ENCODE measurements at places on chromosomes 2 and 18.

DNA sequence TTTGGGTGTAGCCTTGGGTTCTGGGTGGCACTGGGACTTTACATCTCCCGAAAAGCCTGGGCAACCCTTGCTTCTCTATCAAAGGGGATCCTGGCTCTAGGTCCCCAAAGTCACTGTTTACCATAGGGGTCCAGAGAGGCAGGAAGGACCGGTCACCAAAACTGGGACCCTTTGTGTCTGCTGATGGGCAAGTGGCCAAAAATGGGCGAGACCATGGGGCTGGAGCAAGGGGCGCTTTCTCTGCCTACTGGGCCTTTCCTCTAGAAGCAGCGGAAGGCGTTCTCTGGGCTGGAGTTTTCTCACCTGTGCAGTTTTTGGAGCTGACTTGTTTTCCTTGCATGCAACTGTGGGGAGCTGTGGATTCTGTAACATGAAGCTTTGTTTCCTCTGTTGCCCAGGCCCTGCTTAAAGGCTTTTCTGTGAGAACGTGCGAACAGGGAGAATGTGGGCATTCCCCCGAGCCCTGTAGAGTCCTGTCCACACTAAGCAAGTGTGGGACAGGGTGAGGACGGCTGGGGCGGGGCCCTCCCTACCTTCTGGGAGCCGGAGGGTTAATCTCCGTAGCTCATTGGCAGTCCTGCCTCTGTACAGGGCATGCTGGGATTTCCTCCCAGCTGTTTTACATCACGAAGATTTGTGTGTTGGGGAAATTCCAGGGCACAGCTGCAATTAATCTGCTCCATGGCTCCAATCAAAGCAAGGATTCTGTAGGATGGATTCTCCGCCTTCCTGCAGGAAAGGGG, 50.2 kb downstream of the TGOLN2 start:
- DNase-seq = peak; percentile 79

- peak; percentile 91 for DNase-seq
Measured at GRCh38 chr2:9174771-9175437, 31.7 kb upstream of the ASAP2 start.

GRCh38 chr2:79275197-79275596, 115.6 kb upstream of the REG3A start:
- no peak for DNase-seq

DNA sequence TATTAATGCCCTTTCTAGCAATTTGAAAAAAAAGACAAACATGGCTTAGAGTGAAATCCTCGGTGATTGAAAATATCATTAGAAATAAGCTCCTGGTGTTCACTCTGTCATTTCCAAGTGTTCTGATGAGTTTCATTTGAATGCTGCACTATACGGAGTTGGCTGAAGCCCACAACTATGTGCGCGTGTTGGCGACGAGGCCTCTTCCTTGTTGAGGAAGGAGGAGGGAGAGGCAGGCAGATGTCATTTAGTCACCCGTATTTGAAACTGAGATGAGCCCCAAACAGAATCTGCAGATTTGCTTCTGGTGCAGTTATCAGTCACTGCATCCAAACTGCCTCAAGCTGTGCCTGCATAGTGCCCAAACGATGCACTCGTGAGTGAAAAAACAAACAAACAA, 23.5 kb upstream of the SKOR2 start:
- DNase-seq = no peak

DNA sequence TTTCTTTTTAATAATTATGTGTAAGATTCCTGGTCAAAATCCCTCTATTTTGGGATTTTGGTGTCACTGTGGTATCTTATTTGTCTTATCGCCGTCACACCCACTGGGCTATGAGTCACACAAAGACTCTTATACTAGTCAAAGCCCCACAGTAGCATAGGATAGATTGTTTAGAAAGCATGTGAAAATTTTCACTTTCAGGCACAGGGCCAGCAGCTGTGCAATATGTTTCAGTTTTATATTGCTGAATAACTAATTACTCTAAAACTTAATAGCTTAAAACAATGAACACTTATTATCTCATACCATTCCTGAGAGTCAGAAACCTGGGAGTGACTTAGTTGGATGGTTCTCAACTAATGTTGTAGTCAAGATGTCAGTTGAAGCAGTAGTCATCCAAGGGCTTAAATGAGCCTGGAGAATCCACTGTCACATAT, 24.0 kb downstream of the CFAP210 start:
- peak; percentile 31 for DNase-seq

DNA sequence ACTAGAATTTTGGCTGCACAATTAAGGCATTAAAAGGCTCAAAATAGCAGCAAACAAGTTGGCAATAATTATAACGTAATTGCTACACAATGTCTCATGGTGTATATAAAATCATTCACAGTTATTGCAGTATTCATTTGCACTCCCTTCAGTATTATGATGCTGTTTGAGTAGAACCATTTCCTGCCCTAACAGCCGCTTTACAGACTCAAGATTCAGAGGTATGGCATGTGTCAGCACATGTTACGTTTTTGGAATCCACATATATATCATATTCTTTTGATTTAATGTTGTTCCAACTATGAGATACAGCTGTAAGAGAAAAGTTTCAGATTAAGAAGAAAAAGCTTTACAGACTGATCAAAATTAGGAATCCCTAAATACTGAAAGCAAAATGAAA, 56.3 kb upstream of the NCKAP5 start:
- DNase-seq = no peak

- peak; percentile 97 for DNase-seq
Measured at GRCh38 chr18:3624935-3625741, 175.2 kb downstream of the TGIF1 start.

- no peak for DNase-seq
Measured at GRCh38 chr2:99772591-99773331, 282.9 kb upstream of the REV1 start.

DNA sequence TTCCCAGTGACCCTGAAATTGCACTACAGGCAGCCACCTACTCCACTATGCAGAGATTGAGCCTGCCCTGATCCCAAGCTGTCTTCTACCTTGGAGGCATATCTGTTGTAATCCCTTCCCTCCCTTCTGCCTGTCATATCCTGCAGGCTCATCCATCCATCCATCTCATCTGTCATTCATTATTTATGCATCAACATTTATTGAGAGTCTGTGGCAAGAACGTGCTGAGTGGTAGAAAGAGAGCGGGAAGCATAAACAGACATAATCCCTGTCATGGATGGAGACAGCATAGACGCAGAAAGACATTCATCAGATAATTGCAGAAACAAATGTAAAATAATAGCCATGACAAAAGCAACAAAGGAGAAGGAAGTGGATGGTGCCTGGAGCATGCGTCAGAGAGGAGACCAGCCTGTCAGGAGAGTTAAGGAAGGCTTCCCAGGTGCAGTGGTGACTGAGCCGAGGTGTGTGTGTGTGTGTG, 110.7 kb upstream of the STPG4 start:
- DNase-seq = no peak

DNA sequence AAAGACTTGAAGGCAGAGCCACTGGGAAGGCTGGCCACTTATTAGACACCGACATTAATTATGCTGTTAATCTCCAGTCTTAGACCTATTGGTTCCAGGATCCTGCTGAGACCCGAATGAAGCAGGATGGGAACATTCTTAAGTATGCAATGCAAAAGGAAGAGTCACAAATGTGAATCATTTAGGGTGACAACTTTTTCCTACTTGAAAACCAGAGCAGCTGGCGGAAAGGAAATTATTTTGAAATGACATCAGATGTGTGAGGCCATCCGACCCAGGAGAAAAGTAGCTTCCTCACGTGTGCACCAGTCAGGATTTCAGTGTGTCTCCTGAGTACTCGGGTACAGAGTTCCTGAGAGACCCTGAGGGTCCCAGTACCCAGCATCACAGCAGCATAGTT, 222.9 kb upstream of the NCKAP5 start:
- peak; percentile 53 for DNase-seq

- peak; percentile 97 for DNase-seq
Measured at GRCh38 chr2:9287400-9288045, 80.9 kb downstream of the ASAP2 start.

DNA sequence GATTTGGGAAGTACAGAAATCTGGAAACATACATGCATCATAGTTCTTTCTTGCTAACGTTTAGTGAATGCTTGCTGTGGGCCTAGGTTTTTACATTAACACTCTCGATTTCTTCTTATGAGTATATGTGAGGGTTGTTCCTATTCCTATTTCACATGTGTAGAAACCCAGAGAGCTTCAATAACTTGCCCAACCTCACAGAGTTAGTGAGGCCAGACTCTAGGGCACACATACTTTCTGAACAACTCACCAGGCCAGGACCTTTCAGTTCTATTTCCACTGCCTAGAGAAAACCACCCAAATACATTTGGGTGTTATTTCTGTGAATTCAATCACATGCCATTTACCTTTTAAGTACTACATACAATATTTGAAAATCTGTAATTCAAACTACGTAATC, 8.2 kb upstream of the KCTD1 start:
- peak; percentile 62 for DNase-seq

- DNase-seq = peak; percentile 38
Measured at GRCh38 chr2:48601349-48601748, 16.3 kb upstream of the GTF2A1L start.

DNA sequence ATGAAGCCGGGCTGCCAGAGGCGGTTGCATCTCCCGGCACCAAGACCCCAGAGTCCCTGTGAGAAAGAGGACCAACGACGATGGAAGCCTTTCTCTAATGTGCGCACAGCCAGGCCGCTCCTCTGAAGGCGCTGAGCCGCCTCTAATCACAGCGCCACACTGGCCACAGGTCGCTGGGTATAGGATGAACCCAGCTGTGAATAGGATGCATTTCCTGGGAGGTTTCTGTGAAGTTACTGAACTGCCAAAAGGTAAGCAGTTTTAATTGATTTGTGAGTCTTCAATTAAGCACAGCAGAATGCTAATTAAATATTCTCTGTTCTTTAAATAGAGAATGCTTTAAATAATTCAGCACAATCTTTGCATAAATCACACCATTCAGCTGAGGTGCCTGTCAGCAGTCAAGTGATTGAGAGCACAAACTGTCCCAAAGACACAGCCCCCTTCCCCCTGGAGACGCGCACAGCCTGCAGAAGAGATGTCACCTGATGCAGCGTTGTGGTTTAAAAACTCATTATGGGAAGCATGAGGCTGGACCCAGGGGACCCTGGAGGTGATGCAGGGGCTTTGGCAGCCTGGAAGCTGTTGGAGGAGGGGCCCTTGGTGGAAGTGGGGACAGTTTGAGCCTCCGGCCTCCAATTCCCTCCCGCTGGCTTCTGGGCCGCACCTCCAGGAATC, 98.1 kb downstream of the RTP5 start:
- no peak for DNase-seq

GRCh38 chr2:43402002-43402401, 175.6 kb upstream of the ZFP36L2 start:
- no peak for DNase-seq

GRCh38 chr2:235958221-235958930, 209.8 kb downstream of the GBX2 start:
- no peak for DNase-seq

GRCh38 chr2:20446255-20446916, 488 bp upstream of the RHOB start:
- DNase-seq = no peak

DNA sequence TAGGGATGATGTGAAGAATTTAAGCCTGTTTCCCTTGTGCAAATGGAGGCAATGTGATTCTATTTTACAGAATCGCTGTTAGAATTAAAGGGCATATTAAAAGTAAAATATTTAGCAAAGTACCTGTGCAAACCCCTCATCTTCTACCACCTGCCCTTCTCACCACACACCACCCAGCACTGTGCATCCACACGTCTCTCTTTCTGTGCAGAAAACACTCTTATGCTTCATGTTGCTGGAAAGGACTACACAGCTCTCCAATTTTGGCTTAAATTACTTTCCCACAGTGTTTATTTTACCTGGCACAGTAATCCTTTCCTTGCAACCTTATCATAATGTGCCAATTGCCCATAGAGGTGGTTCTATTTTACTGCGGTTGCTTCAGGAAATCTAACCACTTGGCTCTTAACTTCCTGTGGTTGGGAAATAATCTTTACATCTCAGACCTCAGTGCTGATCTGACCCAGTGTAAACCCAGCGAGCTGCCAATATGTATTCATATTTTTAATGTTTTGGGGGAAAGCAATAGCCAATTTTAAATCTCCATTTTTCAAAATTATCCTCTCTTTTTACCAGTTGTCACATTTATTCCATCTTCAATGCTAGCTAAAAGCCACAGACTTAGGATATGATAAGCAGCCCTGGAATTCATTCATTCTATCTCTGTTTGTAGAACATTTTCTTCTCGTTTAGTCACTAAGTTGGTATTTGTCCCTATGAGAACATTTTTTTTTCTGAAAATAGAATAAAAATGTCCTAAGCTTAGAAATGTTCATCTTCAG, 250.9 kb downstream of the DSEL start:
- DNase-seq = peak; percentile 87

DNA sequence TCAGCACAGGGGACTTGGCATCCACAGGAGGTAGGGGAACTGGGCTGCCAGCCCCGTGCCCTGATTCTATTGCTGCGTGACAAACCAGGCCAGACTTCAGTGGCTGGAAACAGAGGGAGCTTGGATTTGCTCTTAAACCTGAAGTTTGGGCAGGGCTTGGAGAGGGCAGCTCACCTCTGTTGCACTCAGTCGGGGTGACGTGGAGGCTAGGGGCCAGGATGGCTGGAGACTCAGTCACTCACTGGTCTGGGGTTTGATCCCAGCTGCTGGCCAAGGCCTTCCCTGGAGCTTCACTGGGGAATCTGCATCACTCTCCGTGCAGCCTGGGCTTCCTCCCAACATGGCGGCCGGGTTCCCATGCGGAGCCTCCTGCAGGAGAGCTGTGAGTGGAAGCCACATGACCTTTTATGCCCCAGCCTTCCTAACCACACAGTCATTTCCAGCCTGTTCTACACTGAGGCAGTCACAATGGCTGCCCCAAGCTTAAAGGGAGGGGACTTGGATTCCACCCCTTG, 175.2 kb upstream of the HDAC4 start:
- DNase-seq = no peak

- peak; percentile 60 for DNase-seq
Measured at GRCh38 chr2:11669454-11670291, at the start of gene NTSR2. Gene NTSR2, minus strand, starts transcription at chr2:11670195. Its CDS starts 66 bp downstream, at chr2:11670129.

GRCh38 chr18:42025491-42025890, 70.5 kb downstream of the PIK3C3 start:
- no peak for DNase-seq

- DNase-seq = peak; percentile 87
Measured at GRCh38 chr2:112706170-112706664, 14.6 kb upstream of the NT5DC4 start.

DNA sequence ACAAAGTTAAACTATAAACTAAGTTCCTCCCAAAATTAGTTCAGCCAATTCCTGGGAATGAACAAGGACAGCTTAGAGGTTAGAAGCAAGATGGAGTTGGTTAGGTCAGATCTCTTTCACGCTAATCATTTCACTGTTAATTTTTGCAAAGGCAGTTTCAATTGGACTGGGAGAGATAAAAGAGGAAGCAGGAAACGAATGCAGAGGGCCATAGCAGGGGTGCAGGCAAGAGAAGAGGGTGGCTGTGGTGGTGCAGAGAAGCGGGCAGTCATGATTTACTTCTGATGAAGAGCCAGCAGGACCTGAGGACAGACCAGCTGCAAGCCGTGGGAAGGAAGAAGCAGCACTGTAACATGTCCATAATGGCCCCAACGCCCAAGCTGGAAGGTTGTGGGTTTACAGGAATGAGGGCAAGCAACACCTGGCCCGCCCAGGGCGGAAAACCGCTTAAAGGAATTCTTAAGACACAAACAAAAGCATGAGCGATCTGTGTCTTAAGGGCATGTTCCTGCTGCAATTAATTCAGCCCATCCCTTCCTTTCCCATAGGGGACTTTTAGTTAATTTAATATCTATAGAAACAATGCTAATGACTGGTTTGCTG, 4.1 kb upstream of the RMP24 start:
- DNase-seq = no peak

Measured in iris pigment epithelial cell (primary cell).